Aorta (tissue), 5 donors: ENCODE measurements at places on chromosomes 7 and 10. TPM values are rescaled to one million over a fixed set of nuclear protein-coding genes. Genes with fewer than 3 reads are reported as not detected.

DNA sequence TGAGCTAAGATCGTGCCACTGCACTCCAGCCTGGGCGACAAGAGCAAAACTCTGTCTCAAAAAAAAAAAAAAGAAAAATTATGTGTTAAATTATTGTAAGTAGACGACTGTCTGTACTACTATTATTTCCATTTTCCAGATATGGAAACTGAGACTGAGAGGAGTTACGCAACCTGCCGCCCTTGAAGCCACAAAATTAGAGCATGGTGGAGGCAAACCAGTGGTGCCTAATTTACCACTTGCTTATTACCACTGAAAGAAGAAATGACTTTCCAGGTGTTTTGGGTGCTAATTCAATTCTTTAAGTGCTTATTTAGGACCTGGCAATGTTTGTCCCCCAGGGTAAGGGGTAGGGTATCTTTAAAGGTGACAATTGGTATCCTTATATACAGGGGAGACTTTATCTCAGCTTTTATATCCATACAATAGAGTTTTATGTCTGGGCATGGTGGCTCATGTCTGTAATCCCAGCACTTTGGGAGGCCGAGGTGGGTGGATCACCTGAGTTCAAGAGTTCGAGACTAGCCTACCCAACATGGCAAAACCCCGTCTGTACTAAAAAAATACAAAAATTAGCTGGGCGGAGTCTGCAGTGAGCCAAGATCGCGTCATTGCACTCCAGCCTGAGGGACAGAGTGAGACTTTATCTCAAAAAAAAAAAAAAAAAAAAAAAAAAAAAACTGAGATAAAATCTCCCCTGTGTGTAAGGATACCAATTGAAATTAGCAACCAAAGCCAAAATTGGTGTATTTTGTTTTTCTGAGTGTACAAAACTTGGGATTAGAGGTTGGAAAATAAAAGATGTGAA, 16.6 kb upstream of the CAMK1D start:
- no peak for DNase-seq

Gene CCDC7
- 46.7 TPM for total RNA-seq

Gene COL28A1
- total RNA-seq: 1.6 TPM

GRCh38 chr10:69710008-69710888, 80.2 kb downstream of the FAM241B start:
- DNase-seq: no peak

Gene OR6B1
- not detected for total RNA-seq

GRCh38 chr7:6443372-6443941, 4.3 kb downstream of the DAGLB start:
- DNase-seq: peak; percentile 21

Gene SPDYE8
- not detected for total RNA-seq

- DNase-seq: no peak
Observed at GRCh38 chr10:26946102-26946811, 85.5 kb upstream of the ABI1 start.

DNA sequence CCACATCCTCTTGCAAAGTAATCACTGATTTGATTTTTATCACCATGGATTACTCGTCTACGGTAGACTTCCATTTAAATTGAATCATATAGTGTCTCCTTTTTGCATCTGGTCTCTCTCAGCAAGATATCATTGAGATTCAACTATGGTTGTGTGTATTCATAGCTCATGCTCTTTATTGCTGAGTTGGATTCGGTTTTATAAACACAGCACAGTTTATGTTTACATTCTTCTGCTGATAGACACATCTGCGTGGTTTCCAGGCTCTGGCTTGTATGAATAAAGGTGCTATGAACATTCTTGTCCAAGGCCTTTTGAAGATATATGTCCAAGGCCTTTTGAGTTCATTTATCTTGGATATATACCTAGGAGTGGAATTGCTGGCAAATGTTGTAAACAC, 356.5 kb upstream of the CELF2 start:
- no peak for DNase-seq

DNA sequence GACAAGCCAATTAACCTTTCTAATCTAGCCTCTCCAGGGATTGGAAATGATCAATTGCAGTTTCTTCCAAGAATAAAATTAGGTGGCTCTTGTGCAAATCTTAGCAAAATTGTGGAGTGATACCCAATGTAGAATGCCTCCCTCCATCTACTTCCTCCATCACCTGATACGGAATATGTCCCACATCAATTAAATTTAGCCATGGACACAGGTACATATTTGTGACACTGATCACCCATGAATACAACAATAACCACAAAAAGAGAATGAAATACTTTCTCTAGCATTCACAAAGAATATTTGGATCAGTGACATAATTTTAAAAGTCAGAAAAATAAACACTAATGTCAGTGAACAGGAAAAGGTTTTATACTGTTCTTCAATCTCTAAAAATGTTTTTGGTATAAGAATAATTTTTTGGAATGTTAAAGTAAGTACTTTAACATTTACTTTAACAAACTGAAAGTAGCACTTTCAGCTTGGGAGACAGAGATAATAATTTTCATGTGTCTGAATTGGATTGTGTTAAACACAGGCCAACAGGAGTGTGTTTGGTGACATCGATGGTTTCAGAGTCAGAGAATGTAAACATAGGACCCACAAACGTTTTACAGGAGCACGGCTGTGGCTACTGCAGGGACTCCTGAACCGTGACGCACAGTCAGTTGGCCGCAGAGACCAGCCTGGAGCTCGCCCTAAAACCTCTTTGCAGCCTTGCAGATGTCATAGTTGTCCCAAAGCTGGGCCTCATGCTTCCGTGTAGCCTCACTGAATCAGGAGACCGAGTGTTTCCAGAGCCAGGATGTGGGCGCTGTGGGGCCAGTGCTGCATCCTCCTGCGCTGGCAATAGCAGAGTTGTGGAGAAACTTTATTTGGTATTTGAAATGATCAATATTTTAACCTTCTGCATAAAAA, 7.2 kb downstream of the RBM20 start:
- DNase-seq: no peak

DNA sequence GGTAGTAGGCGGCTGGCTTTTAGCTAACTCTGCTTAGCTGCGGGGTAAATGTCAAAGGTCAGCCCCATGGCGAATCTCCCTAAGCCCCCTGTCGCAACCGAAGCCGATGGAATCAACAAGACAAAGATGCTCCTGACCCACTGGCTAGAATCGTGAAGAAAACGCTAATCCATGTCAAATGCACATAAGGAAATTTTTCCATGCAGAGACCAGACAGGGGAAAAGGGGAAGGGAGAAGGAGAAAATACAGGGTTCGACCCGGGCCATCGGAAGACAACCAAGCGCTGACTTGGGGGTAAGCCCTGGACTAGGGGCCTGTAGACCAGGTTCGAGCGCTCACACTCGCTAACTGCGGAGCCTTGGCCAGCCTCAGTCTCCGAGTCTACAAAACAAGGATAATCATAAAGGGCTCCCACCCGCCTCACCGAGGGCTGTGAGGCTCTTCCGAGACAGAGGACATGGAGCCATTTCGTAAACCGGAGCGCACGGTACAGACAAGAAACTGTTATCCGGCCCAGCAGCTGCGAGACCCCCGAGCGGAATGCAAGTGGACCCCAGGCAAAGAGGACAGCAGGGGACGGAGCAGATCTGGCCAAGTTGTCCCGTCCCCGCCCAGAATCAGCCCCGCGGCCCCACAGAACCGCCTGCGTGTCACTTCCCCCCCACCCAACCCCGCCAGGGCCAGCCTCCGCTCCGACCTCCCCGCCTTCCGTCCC, 507 bp downstream of the SAR1A start:
- no peak for DNase-seq

- DNase-seq: no peak
Observed at GRCh38 chr7:14894826-14895225, 7.7 kb downstream of the DGKB start.

DNA sequence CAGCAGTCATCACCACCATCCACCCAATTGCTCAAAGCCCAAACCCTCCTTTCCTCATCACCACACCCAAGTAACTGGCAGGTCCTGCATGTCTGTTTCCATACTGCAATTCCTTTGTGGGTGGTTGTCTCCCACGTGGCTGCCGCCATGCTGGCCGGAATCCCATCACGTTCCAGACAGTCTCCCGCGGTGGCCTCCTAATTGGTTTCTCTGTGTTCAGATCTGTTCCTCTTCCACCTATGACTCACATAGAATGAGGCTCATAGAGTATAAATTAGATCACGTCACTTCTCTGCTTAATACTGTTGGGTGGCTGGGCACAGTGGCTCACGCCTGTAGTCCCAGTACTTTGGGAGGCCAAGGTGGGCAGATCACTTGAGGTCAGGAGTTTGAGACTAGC, 813.0 kb downstream of the TYW1 start:
- no peak for DNase-seq

Gene TRA2A
- total RNA-seq: 98.7 TPM

Gene TMEM213
- not detected for total RNA-seq

GRCh38 chr7:130566898-130567280, 75.0 kb downstream of the MEST start:
- no peak for DNase-seq

GRCh38 chr10:12513775-12514673, 164.7 kb downstream of the CAMK1D start:
- no peak for DNase-seq

Gene SLC18A3
- total RNA-seq: not detected

DNA sequence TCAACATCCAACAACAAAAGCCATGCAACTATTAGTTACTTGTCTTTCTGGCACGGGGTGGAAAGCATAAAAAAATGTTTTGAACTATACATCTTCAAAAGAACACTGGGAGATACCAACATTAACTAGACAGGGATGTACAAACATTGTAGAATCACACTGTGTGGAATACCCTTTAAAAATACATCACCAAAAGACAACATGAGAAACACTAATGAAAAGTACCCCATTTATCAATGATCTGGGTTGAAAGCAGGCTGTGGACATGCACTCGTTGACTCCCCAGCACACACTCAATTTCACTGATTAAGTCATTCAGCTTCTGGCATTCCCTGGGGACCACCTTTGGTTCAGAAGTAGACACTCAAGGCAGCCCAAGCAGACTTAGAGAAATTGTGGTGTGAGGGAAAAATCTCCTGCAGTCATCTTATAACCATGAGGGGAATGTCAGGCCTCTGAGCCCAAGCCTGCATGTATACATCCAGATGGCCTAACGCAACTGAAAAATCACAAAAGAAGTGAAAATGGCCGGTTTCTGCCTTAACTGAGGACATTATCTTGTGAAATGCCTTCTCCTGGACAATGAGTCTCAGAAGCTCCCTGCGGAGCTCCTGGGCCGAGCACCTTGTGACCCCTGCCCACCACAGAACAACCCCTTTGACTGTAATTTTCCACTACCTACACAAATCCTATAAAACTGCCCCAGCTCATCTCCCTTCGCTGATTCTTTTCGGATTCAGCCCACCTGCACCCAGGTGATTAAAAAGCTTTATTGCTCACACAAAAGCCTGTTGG, 53.0 kb downstream of the CACUL1 start:
- DNase-seq: no peak

Gene TSPAN12
- 13.4 TPM for total RNA-seq

Gene MAGI2
- total RNA-seq: 17.9 TPM

Gene CPA5
- total RNA-seq: not detected

- no peak for DNase-seq
Observed at GRCh38 chr7:7517754-7518153, 17.9 kb downstream of the COL28A1 start.

Gene RNF32
- total RNA-seq: 0.72 TPM

GRCh38 chr10:129896860-129897200, 67.2 kb downstream of the EBF3 start:
- DNase-seq: no peak

DNA sequence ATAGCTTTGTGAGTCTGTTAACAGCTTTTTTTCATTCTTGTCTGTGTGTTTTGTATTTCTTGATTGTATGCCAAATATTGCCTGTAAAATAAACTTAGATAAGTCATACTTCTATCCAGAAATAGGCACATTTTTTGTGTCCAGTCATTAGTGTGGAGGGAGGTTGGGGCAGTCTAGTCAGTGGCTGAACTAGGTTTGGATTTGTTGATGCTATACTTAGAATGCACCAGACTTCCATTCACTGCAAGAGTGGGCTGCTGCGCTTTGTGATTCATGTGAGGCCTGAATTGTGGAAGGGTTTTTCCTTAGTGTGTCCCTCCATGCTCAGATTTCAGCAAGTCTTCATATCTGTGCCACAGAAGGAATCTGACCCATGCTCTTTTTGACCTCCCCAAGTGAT, 50.0 kb downstream of the TRUB1 start:
- no peak for DNase-seq

DNA sequence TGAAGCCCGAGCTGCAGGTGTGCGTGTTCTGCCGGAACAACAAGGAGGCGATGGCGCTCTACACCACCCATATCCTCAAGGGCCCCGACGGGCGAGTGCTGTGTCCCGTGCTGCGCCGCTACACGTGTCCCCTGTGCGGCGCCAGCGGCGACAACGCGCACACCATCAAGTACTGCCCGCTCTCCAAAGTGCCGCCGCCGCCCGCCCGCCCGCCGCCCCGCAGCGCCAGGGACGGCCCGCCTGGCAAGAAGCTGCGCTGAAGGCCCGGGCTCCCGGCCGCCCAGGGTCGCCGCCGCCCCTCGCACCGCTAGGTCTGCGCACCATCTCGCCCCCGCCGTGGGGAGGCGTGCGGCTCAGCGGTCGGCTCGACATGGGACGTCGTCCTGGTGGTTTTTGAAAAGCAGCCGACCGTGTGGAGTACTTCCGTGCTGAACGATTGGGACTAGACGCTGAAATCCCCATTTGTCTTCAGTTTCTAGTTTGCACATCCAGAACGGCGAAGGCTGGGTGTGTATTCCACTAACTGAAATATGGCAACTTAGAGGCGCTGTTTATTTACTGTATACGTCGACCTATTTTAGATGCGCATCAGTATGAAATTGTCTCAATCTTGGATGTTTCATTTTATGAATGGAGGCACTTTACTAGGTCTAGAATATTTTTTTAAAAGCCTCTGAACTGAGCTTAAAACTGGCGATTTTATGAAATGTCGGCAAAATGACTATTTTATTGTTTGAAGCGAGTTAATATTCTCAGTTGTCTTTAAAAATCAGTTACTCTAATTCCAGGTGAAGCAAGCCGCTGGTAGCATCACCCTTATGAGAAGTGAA, 1.1 kb downstream of the NANOS1 start:
- no peak for DNase-seq

Gene ZNF365
- 1.1 TPM for total RNA-seq

DNA sequence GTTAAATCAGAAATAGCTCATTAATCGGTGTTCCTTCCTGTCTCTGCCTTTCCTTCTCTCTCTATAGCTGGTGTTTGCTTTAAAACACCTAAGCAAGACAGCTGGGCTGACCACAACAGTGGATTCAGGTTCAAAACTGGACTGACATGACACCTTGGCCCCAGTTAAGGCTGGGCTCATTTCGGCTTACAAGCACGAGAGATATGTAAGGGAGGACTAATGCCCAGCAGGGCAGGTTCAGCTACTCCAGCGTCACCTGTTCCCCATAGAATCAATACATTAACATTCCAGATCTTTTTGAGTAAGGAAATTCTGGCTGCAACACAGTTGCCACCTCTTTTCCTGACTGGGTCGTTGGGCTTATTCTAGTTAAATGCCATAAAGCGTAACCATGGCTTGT, 323.0 kb upstream of the AOAH start:
- DNase-seq: no peak

Gene KCND2
- total RNA-seq: 4.2 TPM

GRCh38 chr10:7157091-7157490, 253.7 kb downstream of the SFMBT2 start:
- DNase-seq: no peak

Gene SPAM1
- not detected for total RNA-seq

Gene HECW1
- not detected for total RNA-seq

GRCh38 chr7:74066626-74067025, 17.0 kb upstream of the LIMK1 start:
- peak; percentile 47 for DNase-seq
